ENCODE measurements at places on chromosomes 1 and 21.

- no peak for DNase-seq
These were observed 51.4 kb upstream of the FAM89A start for GRCh38 chr1:231091415-231091814.

DNA sequence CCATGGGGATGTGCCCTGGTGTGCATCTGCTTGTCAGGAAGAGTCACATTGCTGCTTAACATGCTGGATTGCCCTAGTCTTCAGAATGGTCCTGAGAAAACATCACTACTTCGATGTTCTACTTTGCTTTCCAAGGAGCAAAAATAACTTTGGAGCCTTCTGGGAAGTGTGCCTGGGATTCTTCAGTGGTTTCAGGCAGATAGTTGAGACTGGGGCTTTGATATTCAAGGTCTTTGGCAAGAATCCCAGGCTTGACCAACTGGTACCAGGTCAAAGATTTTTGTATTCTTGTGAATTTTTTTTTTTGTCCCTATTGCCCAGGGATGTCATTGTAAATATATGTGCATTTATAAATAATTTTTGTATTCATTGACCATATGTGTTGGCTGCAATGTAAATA, 51.4 kb downstream of the LRIG2 start:
- DNase-seq: no peak

DNA sequence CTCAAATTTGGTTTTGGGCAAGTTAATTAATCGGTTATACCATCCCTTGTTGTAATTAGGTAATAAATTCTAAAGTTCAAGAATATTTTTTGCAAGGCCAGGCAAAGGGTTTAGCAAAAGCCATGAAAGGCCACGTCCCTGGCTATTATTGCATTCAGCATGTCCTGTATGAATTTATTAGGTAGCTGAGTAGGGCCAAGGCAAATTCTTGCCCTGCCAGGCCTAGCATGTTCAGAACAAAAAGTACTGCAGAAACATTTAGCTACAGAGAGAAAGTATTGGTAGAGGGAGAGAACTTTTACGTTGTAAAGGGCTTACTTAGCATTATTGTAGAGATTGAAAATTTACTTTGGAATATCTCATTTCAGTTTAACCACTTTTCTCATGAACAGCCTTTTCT, 94.4 kb downstream of the PATJ start:
- no peak for DNase-seq

DNA sequence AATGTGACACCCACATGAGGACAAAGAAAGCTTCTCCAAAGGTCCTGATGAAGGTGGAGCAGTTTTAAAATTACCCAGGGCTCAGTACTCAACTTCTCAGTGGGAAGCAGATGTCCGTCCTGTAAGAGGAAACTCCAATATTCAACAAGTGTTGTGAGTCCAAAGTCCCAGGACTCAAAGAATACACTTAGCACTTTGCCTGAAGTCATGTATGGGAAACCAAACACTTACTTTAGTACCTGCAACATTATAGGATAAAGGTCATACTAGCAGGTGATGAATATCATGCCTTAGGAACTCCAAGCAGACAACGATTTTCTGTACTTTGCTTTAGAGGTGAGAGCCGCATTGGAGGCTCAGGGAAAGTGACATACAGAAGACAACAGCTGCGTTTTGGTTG, 37.2 kb upstream of the ST6GALNAC3 start:
- no peak for DNase-seq

- DNase-seq: no peak
These were observed 50.3 kb upstream of the MAP10 start for GRCh38 chr1:232754930-232755329.

- DNase-seq: no peak
These were observed 137.4 kb upstream of the CSF3R start for GRCh38 chr1:36620142-36620541.

Data from smooth muscle cell of the brain vasculature (primary cell).